ENCODE measurements at places on chromosomes 12 and 14. TPM values are rescaled to one million over a fixed set of nuclear protein-coding genes. Genes with fewer than 3 reads are reported as not detected.

GRCh38 chr14:38205949-38206665 lies 1.6 kb upstream of the SSTR1 start:
- DNase-seq: no peak

Gene CBLN3
- total RNA-seq: 0.51 TPM

Gene TTC6
- 0.44 TPM for total RNA-seq

GRCh38 chr14:25843481-25844470 lies 754.1 kb downstream of the NOVA1 start:
- no peak for DNase-seq

DNA sequence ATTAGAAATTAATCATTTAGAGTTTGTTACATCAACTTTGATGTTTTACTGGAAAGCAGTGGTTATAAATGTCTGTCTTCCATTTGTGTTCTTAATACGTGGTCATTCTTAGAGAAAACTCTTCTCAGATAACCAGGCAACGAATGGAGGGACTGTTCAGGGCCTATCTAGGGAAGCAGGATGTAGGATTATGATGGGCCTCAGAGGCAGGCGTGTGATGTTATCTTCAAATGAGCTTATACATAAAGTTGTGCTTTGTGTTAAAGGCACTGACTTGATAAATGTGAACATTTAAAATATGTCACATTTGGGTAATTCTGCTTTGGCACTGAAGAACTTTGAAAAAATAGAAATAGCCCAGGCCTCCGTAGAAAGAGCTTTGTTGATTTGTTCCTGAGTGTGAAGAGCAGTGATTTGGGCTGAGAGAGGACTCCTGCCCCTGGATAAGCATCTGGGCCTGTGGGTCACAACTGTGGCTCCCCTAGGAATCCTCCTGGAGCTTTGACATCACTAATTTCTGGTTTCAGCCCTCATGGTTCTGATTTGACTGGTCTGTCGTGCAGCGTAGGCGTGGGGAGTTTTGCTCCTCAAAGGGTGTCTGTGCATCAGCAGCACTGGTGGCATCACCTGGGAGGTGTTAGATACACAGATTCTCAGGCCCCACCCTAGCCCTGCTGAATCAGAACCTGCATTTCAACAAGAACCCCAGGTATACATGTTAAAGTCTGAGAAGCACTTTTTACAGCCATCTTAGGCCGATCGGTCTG lies 55.4 kb downstream of the SAMD4A start:
- DNase-seq: no peak

Gene FGF6
- total RNA-seq: not detected

- no peak for DNase-seq
Measured at GRCh38 chr12:97940629-97941028, 478.0 kb downstream of the RMST start.

DNA sequence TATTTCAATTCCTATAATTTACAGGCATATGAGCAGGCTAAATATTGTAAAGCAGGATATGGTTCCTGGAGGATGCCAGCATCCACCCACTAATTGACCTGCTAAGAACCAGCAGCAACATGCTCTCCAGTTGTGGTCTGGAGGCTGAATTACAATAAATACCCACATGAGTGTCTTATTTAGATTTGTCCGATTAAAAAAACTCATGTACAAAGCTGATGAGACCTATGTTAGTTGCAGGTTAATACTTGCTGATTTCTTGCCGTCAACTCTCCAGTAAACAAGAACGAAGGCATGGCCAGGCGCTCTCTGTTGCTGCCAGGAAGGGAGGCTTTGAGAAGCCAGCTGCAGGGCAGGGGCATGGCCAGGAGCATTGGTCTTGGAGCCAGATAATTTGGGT lies 169.3 kb upstream of the PRICKLE1 start:
- no peak for DNase-seq

GRCh38 chr12:46342562-46343033 lies 30.0 kb downstream of the SLC38A2 start:
- no peak for DNase-seq

DNA sequence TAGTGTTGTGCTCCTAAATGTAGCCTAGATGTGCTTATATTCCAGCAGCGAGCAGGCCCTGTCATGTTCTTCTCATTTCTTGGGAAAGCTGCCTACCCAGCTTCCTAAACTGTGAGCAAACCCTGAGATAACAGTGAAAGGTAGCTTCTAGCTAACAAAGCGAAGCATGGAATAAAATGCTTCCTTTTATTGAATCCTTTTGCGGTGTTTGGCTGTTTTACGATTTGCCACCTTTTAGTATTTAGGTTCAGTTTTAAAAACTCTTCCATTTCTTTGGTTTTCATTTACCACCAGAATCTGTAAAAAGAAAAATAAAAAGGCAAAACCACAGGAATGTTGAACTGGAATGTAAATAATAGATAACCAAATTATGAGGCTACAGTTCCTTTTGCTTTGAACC lies 5.0 kb upstream of the PKP2 start:
- DNase-seq: no peak

DNA sequence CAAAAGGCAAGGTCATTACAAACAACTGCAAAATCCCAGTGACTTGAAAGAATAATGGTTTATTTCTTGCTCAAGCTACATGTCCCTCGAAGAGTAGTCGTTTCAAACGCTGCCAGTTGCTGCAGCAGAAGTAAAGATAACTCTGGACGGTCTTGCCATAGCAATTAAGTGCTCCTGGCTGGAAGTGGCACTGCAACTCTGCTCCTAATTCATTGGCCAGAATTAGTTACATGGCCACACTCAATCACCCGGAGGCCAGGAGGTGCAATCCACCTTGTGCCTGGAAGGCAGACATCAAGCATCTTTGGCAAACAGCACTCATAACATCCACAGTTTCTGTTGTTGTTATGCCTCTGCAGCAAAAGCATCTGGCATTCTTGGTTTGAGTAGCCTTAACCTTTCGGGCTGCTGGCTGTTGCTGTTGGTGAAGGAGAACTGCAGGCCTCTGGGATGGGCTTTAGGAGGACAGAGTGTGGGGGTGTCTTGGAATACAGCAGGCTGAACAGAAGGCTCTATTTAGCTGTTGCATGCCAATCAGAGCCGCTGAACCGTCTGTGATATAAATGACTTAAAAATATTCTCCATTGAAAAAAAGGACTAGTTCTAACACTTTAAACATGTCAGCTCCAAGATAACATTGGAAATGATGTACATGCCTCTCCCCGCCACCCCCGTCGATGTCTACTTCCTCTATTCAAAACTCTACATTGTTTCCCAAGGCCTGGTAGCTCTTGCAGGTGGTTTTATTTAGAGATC lies 123.5 kb upstream of the DYRK2 start:
- DNase-seq: no peak

GRCh38 chr12:90543374-90543773 lies 411.6 kb downstream of the CCER1 start:
- no peak for DNase-seq
